ENCODE measurements at places on chromosomes 5 and 9. TPM values are rescaled to one million over a fixed set of nuclear protein-coding genes. Genes with fewer than 3 reads are reported as not detected.
A peak's percentile ranks its signal among the peaks of the same experiment; 100 is the strongest.

- no peak for DNase-seq
Observed at GRCh38 chr5:132459031-132459982, 31.3 kb downstream of the IRF1 start.

DNA sequence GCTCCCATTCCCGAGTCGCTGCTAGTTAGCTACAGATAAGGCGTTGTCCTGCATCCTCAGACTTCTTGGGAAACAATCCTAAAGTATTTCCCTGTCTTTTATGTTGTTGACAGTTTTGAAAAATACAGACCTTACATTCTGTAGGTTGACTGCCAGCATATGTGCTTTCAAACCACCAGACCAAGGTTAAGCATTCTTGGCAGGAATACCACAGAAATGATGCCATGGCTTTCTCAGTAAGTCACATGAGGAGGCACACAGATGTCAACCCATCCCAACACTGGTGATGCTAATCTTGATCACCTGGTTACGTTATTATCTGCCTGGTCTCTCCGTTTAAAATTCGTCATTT lies 871 bp downstream of the GLE1 start:
- no peak for DNase-seq

GRCh38 chr5:61652916-61653315 lies 320.9 kb downstream of the ZSWIM6 start:
- DNase-seq, result no peak

DNA sequence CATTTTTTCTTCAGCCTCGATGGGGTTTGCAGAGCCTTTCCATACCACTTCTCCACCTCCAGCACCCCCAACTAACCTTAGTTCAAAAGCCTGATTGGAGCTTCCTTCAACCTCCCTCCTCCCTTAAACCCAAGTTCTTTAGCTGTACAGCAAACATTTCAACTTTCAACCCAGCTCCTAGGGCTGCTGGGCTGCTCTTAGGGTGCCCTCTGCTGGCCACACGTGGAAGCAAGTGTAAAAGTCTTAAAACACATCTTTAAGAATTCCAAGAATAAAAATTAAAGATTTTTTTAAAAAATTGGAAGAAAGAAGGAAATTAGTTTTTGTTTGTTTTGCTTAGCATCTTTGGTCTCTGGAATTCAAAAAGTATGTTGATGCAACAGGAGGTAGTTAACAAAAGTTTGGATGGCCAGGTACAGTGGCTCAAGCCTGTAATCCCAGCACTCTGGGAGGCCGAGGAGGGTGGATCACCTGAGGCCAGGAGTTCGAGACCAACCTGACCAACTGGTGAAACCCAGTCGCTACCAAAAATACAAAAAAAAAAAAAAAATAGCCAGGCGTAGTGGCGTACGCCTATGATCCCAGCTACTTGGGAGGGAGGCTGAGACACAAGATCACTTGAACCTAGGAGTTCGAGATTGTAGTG lies 15.5 kb upstream of the HSD17B3 start:
- peak; percentile 58 for DNase-seq

DNA sequence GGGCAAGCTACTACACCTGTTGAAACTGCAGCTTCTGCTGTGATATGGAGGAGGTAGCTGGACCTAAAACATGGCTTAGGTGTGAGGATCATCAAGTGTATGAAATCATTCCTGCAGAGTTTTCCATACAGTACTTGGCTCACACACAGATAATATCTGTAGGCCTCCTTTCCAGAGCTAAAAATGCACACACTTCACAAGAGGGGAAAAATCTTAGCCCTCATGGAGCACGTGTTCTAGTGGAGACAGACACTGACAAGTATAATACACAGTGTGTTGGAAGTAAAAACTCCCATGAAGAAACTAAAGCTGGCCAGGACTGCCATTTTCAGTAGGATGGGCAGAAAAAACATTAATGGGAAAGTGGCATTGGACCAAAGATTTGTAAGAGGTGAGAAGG lies 216.7 kb downstream of the CTNND2 start:
- DNase-seq, result no peak

GRCh38 chr9:121201738-121202533 lies at the start of gene RAB14:
RAB14 (minus strand) TSS chr9:121201869; CDS start chr9:121193412, 8,457 bp downstream.
- DNase-seq, result peak; percentile 100

DNA sequence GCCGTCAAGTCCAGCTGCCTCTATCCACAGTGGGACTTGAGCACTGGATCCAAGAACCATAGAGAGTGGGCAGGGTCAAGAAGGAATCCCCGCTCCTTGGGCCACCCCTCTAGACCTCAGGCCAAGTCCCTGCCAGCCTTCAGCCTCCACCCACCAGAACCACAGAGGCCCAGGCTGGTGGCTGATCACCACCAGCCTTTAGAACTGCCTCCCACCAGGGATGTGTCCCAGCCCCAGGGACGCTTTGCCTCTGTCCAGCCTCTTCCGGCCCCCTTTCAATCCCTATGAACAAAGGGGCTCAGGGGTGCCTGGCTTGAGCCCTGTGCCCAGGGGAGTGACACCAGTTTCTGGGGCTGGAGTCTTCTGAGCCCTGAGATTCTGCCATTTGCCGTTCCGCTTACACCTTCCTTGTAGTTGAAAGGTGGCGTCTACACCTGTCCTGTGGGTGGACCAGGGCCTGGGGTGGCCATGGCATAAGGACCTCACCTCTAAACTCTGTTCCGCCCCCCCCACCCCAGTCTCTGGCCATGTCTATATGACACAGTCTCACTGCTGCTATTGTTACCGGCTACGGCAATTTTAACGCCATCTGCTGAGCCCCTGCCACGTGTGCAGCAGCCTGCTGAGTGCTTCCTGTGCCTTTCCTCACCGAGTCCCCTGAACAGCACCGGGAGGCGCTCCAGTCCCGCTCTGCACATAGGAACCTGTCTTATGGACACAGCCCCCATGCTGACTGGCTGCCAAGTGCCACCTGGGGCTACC lies 35.7 kb upstream of the ORM1 start:
- DNase-seq, result no peak

- no peak for DNase-seq
Observed at GRCh38 chr9:79946712-79947111, 374.9 kb downstream of the TLE4 start.

DNA sequence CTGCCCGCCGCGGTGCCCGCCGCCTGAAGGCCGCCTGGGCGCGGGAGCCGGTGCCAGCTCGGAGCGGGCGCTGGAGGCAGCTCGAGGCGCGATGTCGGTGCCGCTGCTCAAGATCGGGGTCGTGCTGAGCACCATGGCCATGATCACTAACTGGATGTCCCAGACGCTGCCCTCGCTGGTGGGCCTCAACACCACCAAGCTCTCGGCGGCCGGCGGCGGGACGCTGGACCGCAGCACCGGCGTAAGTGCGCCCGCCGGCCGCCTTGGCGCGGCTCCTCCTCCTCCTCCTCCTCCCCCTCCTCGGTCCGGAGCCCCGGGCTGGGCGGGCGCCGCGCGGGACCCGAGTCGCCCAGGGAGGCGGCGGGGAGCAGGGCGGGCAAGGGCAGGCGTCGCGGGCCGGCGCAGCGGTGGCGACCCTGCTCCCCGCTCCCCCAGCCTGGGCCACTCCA lies 455 bp downstream of the OLFM1 start:
- DNase-seq, result no peak

DNA sequence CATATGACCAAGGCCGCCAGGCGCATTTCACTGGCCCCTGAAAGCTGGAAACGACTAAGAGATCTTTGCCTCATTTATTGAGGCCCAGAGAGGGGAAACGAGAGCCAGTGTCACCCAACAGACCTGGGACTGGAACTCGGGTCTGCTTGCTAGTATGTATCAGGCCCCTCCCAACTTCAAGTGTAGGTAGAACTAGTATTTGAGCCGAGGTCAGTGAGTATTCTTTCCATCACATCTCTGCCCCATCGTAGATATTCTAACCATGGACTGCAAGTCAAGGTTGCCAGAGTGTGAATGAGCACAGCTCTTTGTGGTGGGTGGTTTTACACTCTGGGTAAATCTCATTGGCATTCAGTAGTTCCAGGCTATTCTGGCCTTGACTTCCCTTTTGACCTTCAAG lies 42.2 kb downstream of the GPR107 start:
- no peak for DNase-seq

GRCh38 chr9:126392662-126393371 lies 66.2 kb downstream of the MVB12B start:
- DNase-seq, result no peak

GRCh38 chr9:87816036-87816435 lies 66.6 kb upstream of the SPATA31E1 start:
- DNase-seq, result no peak

DNA sequence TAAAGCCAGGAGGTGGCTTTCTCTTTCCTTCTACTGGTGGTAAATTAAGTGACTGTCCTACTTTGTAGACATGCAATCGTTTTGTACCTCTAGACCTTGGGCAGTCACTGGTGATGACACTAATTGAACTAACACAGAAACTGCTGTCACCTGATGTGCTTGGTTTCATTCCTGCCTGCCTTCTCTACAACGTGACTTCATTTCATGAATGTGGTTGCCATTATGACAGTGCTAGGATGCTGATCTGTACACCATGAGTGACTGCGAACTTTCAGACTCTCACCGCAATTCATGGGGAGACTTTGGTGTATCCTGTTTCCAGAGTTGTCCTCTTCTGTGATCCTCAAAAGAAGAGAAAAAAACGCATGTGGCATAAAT lies 47.5 kb downstream of the UBE2QL1 start:
- no peak for DNase-seq

GRCh38 chr9:96418920-96419690 lies 935 bp upstream of the ZNF367 start:
- no peak for DNase-seq

The AUH gene
- total RNA-seq, result 29.1 TPM

The ANKRD34B gene
- total RNA-seq, result not detected

The HEMGN gene
- not detected for total RNA-seq

The ZNF883 gene
- 0.54 TPM for total RNA-seq

The MAN1B1 gene
- 80.9 TPM for total RNA-seq

The ADGRD2 gene
- not detected for total RNA-seq

The TGFBI gene
- total RNA-seq, result 3.7 TPM

The HTR1A gene
- total RNA-seq, result not detected

The WDR31 gene
- 0.62 TPM for total RNA-seq

The LAMC3 gene
- total RNA-seq, result 0.25 TPM

The MLANA gene
- not detected for total RNA-seq

The ERAP2 gene
- total RNA-seq, result 74.2 TPM

The ADAMTS2 gene
- not detected for total RNA-seq
